ENCODE measurements at places on chromosomes 1 and 21.

DNA sequence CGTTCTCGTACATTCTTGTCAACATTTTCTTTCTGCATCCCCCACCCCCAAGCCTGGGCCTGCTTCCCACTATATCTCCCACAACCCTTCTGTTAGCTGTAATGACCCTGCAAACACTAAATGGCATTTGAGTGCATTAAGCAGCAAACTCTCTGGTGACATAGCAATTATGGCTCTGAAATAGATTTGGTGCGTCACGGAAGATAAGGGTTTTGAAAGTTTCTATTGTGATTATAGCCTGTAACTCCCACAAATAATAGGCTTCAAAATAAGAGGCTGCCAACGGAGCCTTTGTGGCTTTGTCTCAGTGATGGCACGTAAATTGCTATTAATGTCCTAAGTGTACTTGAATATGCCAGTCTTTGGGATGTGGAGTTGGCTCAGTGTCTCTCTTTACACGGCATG is 277.6 kb downstream of the PBX1 start:
- DNase-seq: no peak

- DNase-seq: no peak
Measured at GRCh38 chr1:117639741-117640140, 33.9 kb downstream of the TENT5C start.

GRCh38 chr1:226825037-226825745 is 45.2 kb upstream of the PSEN2 start:
- DNase-seq: no peak

GRCh38 chr1:3312310-3312897 is 142.1 kb upstream of the ARHGEF16 start:
- DNase-seq: no peak

DNA sequence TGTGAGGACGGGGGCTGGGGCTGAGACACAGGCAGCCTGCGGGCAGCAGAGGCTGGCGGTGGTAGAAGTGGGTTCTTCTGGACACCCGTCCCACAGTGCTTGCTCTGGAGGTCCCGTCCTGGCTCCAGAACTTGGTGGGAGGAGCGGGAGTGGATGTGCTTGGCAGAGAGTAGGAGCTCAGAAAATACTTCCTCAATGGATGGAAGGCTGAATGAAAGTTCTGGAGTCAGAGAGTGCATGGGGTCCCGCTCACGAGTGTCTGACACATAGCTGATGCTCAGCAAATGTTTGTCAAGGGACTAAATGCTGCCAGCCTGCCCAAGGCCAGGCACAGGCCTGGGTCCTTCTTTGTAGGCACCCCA is 13.4 kb upstream of the NES start:
- DNase-seq: no peak

- no peak for DNase-seq
Measured at GRCh38 chr21:15160136-15160535, 95.3 kb upstream of the NRIP1 start.

- DNase-seq: no peak
Measured at GRCh38 chr1:34186741-34187494, 10.2 kb downstream of the C1orf94 start.

DNA sequence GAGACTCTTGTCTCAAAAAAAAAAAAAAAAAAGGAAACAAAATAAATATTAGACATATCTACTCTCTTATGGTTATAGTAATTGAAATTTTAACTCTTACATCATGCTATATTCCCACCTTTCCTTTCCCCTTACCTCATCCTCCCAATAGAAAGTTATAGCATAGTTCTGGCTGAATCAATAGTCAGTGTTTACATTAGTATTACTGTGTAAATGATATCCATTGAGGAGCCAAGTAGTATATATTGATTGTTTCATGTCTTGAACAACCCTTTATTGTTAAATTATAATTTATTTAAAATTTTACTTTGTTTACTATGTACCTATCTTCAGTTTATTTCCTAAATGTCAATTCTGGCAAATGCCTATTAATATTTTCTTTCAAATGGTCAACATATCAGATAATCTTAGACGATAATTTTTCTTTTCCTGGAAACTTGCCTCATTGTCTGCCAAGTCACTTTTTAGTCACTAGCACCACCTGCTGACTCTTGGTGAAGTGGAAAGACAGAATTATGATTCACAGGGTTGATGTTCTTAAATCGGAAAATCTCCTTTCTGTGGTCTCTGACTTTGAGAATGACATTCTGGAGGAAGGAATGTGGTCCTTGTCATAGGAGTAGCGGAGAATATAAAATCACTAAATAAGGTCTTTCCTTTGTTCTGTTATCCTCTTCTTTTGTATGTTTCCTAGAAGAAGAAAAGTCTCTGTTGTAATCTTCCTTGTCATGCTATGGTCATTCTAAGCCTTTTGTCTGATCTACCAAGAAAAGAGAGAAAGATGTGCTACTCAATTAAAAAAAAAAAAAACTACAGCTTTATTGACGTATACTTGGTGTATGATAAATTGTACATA is 8.6 kb downstream of the HJV start:
- peak; percentile 80 for DNase-seq

- no peak for DNase-seq
Measured at GRCh38 chr21:35019631-35020032, 29.5 kb downstream of the RUNX1 start.

- no peak for DNase-seq
Measured at GRCh38 chr1:95548211-95548610, 314.2 kb downstream of the RWDD3 start.

GRCh38 chr1:71303617-71304041 is 222.8 kb upstream of the ZRANB2 start:
- DNase-seq: no peak

DNA sequence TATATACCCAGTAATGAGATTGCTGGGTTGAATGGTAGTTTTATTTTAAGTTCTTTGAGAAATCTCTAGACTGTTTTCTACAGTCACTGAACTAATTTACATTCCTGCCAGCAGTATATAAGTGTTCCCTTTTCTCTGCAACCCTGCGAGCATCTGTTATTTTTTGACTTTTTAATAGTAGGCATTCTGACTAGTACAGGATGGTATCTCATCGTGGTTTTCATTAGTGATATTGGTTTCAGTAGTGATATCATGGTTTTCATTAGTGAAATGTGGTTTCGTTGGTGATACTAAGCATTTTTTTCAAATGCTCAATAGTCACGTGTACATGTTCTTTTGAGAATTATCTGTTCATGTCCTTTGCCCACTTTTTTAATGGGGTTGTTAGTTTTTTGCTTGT is 316.8 kb downstream of the PTBP2 start:
- DNase-seq: no peak

DNA sequence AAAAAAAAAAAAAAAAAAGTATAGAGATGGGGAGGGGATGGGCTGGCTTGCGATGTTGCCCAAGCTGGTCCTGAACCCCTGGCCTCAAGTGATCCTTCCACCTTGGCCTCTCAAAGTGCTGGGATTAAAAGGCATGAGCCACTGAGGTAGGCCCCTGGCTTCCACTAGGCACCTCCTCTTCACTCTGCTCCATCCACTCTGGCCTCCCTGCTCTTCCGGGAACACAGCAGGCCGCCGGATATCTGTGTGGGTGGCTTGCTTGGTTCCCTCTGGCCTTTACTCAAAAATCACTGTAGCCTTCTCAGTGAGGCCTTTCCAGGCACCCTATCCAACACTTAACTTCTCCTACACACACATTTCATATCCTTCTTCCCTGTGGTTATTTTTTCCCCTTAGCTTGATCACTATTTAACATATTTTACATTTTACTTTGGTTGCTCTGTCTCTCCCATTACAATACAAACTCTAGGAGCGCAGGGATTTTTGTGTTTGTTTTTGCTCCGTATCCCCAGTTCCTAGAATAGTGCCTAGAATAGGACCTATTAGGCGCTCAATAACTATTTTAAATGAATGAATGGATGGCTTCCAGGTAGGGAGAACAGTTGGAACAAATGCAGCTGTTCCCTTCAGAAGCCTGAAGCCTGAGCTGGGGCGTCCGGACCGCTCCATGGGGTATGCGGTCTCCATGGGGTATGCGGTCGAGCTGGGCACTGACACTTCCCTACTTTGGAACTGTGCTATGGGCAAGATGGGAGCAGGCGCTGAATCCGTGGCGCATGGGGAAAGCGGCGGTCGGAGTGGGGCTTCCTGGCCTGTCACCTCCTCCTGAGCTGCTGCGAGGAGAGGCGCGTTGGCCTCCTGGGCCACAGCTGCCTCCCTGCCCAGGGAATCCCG is 46.7 kb downstream of the H3-3A start:
- no peak for DNase-seq

- peak; percentile 35 for DNase-seq
Measured at GRCh38 chr1:161180639-161181038, 3.3 kb upstream of the B4GALT3 start.

DNA sequence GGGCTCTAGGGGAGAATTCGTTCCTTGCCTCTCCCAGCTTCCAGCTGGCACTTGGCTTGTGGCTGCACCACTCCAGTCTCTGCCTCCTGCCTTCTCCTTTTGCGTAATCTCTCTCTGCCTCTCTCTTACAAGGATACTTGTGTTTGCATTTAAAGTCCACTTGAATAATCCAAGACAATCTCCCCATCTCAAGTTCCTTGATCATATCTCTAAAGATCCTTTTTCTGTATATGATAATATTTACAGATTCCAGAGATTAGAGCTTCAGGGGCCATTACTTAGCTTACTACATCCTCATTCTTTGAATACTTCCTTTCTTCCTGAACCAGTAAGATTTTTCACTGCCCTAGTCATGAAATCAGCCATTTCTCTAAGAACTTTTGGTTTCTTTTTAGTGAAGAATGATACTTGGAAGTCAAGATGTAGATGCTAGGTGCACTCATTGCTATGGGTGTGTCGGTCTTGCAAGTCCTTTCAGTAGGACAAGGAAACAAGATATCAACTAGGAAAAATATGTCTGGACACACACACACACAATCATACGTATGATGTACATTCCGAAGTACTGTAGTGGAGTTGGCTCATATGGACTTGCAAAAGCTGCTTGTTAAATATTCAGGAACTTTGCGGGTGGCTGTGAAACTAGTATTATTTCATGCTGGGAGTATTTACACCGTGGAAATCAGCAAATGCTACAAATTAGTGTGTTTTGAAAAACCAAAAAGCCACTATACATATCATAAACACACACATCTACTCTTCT is 20.8 kb upstream of the RLF start:
- no peak for DNase-seq

- no peak for DNase-seq
Measured at GRCh38 chr21:15240848-15241247, 176.0 kb upstream of the NRIP1 start.

DNA sequence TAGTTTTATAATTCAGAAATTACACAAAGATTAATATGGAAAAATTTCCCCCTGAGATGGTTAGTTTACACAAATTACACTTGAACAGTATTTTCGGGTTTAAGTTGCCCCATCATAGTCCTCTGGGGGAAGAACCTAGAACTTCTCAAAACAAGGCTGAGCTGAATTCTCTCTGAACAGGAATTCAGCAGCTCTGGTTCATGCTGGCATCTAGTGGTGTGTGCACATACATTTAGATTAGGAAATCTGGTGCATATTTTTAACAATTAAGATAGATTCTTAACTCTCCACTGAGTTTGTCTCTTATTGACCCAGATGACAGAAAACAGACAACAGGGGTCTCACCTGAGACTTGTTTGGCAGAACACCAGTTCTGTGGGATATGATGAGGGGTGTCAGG is 410.7 kb downstream of the DSCAM start:
- DNase-seq: no peak

GRCh38 chr1:54009406-54009805 is 8.6 kb downstream of the LDLRAD1 start:
- no peak for DNase-seq

DNA sequence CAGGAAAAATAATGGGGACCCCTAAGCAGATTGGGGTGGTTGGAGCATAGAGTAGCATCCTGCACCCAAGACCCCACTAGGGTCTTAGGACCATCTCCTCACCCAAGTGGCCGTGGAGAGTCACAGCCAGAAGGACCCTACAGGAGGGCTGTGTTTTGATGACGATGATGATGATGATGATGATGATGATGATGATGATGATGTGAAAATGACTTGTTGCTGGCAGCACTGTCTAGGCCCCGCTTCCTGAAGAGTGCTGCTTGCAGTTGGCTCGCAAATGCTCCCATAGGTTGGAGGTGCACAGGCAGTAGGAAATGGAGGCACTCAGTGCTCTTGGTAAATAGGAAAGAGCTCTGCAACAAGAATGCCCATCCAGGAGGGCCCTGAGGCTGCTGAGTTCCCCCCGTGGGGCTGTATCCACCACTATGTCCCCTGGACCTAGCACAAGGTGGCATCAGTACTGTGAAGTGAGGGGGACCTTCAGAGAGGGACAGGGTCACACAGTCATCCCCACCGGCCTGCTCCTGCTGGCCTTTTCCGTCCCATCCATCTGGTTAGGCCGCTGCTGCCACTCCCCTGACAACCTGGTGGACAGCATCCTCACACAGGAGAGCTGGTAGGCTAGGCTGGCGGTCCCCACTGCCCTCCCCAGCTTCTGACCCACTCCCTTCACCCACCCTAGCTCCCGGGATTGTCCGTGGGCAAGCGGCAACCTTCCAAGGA is 139.6 kb downstream of the FOXD2 start:
- no peak for DNase-seq

All from CD4-positive, alpha-beta T cell treated with Interleukin-12 subunit alpha and Interleukin-12 subunit beta, for 1 hour (primary cell).